Placental pericyte (primary cell): ENCODE measurements at places on chromosomes 16 and 17. TPM values are rescaled to one million over a fixed set of nuclear protein-coding genes. Genes with fewer than 3 reads are reported as not detected.

HSPB9 gene
- total RNA-seq, result not detected in 2 replicates

EME2 gene
- 10.3 and 14.5 TPM in 2 replicates for total RNA-seq

EME1 gene
- 0.66 and 12.0 TPM in 2 replicates for total RNA-seq

CD300E gene
- not detected in 2 replicates for total RNA-seq

SCARF1 gene
- total RNA-seq, result 0.14 and 0.44 TPM in 2 replicates

SLC35G6 gene
- not detected in 2 replicates for total RNA-seq

MMP2 gene
- 875 and 1,286 TPM in 2 replicates for total RNA-seq

CDH5 gene
- total RNA-seq, result 0.57 TPM in 1 of 2 replicates, not detected in the other

TLCD3B gene
- total RNA-seq, result 0.43 TPM in 1 of 2 replicates, not detected in the other

PDILT gene
- not detected in 2 replicates for total RNA-seq

NPTX1 gene
- total RNA-seq, result 6.8 and 31.9 TPM in 2 replicates

ABAT gene
- 0.86 and 1.3 TPM in 2 replicates for total RNA-seq

RASL10B gene
- 3.7 and 8.3 TPM in 2 replicates for total RNA-seq

ITGA2B gene
- under 0.01 and 0.66 TPM in 2 replicates for total RNA-seq

EEF2KMT gene
- 7.9 and 17.8 TPM in 2 replicates for total RNA-seq

PRR35 gene
- total RNA-seq, result 0.14 TPM in 1 of 2 replicates, not detected in the other

MAP2K6 gene
- total RNA-seq, result 2.0 TPM in 2 replicates

SOX9 gene
- 2.8 and 33.6 TPM in 2 replicates for total RNA-seq

SYCE1L gene
- total RNA-seq, result 0.22 TPM in 1 of 2 replicates, not detected in the other

CLEC18A gene
- total RNA-seq, result 0.14 and 0.66 TPM in 2 replicates

ALKBH5 gene
- total RNA-seq, result 103 and 168 TPM in 2 replicates

HOXB6 gene
- under 0.01 and 0.29 TPM in 2 replicates for total RNA-seq

RAI1 gene
- 16.4 and 26.5 TPM in 2 replicates for total RNA-seq

C16orf46 gene
- 0.57 and 1.8 TPM in 2 replicates for total RNA-seq

BIRC5 gene
- total RNA-seq, result 4.6 and 67.0 TPM in 2 replicates

CDH13 gene
- 126 and 133 TPM in 2 replicates for total RNA-seq

TMEM235 gene
- not detected in 2 replicates for total RNA-seq

SLC22A31 gene
- total RNA-seq, result 0.57 and 2.2 TPM in 2 replicates
